AG04450 (cell line): ENCODE measurements at places on chromosomes 16 and 17. TPM values are rescaled to one million over a fixed set of nuclear protein-coding genes. Genes with fewer than 3 reads are reported as not detected.

PYDC1 gene
- polyA plus RNA-seq = not detected in 2 replicates

GRCh38 chr17:77695386-77695785 is 263.1 kb upstream of the TNRC6C start:
- no peak for DNase-seq

CACNA1H gene
- 1.5 and 2.1 TPM in 2 replicates for polyA plus RNA-seq

GRCh38 chr17:42720996-42721583 is 23.8 kb downstream of the EZH1 start:
- DNase-seq = peak; percentile 46

- no peak for DNase-seq
Measured at GRCh38 chr16:59259950-59260319, 525.8 kb upstream of the GOT2 start.

DNA sequence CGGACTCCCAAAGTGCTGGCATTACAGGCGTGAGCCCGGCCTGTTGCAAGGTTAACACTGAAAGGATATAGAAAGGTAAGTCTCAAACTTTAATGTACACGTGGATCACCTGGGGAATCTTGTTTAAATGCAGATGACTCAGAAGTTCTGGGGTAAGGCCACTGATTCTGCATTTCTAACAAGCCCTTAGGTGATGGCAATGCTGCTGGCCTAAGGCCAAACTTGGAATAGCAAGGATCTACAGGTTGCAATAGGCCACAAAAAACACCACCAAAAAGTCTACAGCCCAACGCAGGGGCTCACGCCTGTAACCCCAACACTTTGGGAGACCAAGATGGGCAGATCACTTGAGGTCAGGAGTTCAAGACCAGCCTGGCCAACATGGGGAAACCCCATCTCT is 4.2 kb downstream of the CMTM4 start:
- DNase-seq = no peak

- peak; percentile 56 for DNase-seq
Measured at GRCh38 chr16:72787514-72788268, 260.2 kb downstream of the ZFHX3 start.

DNA sequence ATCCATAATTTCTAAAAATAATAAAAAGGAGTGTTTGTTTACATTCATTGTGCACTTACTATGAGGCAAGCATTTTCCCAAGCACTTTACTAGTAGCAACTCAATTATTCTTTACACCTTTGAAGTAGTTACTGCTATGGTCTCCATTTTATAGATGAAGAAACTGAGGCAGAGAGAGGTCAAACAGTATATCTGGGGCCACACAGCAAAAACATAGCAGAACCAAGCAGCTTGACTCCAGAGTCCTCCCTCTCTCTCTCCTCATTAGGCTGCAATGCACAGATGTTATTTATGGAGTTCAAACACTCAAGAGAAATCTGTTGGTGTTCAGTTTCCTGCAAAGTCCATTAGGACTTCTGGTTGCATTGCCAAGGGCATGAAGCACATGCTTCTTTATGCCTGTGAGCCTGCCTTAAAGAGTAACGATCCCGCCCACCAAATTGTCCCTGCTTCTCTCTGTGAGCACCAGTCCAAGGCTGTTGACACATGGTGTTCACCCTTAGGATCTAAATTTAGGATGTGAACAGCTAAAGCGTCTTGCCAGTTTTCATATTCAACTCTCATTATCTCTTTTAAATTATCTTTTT is 44.0 kb downstream of the GPRC5B start:
- no peak for DNase-seq

DNA sequence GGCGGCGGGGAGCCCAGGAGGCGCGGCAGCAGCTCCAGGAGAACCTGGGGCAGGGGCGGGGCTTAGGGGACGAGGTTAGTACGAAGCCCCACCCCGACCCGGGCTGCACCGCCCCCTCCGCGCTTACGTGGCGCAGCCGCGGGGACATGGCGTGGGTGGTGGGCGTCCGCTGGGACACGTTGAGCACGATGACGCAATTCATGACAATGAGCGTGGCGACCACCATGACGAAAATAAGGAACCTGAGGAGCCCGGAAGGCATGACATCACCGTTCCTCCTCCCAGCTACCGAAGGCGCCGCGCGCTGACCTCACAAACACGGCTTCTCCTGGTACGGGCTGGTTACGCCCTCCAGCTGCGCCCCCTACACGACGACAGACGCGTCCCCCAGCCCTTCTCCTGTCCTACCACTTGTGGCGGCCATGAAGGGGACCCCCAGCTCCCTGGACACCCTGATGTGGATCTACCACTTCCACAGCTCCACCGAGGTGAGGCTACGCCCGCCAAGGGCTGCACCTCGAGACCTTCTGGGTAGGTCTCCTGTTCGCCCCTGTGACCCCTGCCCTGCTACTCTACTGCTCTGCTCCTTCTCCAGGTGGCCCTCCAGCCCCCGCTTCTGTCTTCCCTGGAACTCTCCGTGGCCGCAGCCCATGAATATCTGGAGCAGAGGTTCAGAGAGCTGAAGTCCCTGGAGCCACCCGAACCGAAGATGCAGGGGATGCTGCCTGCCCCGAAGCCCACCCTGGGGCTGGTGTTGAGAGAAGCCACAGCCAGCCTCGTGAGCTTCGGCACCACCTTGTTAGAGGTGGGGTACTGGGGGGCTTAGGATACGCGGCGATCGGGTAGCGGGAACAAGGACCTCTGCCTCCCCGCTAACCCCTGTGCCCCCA is at the start of gene C17orf107:
TSS of gene C17orf107 (plus strand) at position 196 of the 890 bp plus-strand sequence. CDS start at position 423, 227 bp downstream.
- DNase-seq = peak; percentile 20

HSD17B2 gene
- polyA plus RNA-seq = 14.0 and 14.1 TPM in 2 replicates

NUPR1 gene
- 90.8 and 108 TPM in 2 replicates for polyA plus RNA-seq

KIF2B gene
- not detected in 2 replicates for polyA plus RNA-seq

- peak; percentile 66 for DNase-seq
Measured at GRCh38 chr16:57535680-57536305, 578 bp downstream of the CCDC102A start.

ENKD1 gene
- 3.6 and 4.2 TPM in 2 replicates for polyA plus RNA-seq

OSBPL7 gene
- 5.3 and 6.2 TPM in 2 replicates for polyA plus RNA-seq

CAVIN1 gene
- 326 and 390 TPM in 2 replicates for polyA plus RNA-seq

GRCh38 chr17:73972056-73972455 is 231.4 kb upstream of the RPL38 start:
- DNase-seq = no peak

GRCh38 chr16:50069060-50069459 is 3.3 kb downstream of the HEATR3 start:
- DNase-seq = no peak

SDR42E2 gene
- not detected in 2 replicates for polyA plus RNA-seq

CDH16 gene
- polyA plus RNA-seq = not detected in 2 replicates

DNA sequence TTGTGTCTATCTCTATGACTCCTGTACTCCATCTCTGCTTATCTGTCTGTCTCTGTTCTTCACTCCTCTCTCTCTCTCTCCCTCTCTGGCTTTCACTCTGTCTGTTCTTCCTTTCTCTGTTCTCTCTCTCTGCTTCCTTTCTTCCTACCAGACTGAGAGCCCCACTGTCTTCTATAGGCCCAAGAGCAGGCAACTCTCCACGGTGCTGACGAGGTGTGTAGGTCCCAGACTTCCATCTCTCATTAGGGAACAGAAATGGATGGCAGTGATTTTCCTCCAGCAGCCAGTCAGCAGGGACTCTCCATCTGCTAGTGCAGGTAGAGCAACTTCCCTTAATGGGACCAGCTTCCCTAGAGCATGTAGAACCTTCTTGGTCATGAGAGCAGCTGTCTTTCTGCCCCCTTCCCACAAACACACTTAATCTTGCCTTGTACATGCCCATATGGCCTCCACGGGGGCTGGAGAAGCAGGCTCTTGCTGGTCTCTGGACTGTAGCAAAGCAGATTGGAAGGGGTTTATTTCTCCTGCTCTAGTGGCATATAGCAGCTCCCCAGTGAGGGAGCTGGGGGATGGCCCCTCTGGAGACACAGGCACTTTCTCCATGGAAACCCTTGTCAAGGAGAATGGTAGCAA is 47.8 kb upstream of the NLRP1 start:
- no peak for DNase-seq

DNA sequence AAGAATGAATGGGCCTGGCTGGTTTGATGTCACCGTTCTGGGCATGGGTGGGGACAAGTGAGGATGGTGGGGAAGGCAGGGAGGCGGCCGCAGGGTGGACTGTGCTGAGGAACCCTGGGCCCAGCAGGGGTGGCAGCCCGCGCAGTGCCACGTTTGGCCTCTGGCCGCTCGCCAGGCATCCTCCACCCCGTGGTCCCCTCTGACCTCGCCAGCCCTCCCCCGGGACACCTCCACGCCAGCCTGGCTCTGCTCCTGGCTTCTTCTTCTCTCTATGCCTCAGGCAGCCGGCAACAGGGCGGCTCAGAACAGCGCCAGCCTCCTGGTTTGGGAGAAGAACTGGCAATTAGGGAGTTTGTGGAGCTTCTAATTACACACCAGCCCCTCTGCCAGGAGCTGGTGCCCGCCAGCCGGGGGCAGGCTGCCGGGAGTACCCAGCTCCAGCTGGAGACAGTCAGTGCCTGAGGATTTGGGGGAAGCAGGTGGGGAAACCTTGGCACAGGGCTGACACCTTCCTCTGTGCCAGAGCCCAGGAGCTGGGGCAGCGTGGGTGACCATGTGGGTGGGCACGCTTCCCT is 6.5 kb upstream of the SERPINF1 start:
- DNase-seq = no peak

ARHGAP44 gene
- 0.83 and 1.3 TPM in 2 replicates for polyA plus RNA-seq

EPN2 gene
- 25.7 and 27.9 TPM in 2 replicates for polyA plus RNA-seq

DNA sequence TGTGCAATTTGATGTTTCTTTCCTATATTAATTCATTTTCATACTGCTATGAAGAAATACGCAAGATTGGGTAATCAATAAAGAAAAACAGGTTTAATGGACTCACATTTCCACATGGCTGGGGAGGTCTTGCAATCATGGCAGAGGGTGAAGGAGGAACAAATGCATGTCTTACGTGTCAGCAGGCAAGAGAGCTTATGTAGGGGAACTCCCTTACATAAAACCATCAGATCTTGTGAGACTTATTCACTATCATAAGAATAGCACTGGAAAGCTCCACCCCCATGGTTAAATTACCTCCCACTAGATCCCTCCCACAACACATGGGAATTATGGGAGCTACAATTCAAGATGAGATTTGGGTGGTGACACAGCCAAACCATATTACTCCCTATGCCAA is 418.9 kb upstream of the MAF start:
- no peak for DNase-seq

DNA sequence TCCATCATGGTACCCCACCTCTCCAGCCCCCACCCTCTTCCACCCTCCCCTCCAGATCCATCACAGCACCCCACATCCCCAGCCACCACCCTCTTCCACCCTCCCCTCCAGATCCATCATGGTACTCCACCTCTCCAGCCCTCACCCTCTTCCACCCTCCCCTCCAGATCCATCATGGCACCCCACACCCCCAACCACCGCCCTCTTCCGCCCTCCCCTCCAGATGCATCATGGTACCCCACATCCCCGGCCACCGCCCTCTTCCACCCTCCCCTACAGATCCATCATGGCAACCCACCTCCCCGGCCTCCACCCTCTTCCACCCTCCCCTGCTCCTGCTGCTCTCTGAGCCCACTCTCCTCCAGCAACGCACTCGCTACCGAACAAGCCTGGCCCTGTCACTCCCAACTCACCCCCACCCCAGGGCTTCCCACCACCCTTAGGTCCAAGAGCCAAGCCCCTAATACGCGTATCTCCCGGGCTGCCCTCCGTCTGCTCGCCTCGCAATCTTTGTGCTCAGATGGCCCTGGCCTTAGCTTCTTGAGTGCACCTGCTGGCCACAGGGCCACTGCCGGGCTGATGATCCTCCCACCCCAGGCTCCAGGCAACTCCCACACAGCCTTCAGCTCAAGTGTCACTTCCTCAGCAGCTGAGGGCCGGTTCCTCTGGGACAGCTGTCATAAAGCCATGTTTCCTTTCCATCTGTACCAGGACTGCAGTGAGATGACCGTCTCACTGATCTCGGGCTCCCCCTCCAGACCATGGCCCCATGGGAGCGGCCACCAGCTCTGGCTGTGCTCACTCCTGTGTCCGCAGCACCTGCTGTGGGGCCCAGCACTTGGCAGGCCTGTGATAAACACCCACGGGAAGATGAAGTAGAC is 25.5 kb downstream of the KDM8 start:
- DNase-seq = no peak

SULT1A2 gene
- 0.11 and 0.12 TPM in 2 replicates for polyA plus RNA-seq

FOXF1 gene
- 61.0 and 65.1 TPM in 2 replicates for polyA plus RNA-seq

DNA sequence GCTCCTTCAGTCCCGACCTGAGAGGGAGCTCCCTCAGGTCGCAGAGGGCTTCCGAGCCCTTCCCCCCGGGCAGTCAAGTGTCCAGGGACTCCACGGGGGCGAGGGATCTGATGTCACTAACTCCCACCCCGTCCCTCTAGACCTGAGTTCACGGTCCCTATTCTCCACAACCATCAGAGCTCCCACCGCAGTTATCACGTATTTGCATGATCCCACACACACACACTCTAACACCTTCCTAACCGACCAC is 3.7 kb upstream of the PER1 start:
- no peak for DNase-seq

DNA sequence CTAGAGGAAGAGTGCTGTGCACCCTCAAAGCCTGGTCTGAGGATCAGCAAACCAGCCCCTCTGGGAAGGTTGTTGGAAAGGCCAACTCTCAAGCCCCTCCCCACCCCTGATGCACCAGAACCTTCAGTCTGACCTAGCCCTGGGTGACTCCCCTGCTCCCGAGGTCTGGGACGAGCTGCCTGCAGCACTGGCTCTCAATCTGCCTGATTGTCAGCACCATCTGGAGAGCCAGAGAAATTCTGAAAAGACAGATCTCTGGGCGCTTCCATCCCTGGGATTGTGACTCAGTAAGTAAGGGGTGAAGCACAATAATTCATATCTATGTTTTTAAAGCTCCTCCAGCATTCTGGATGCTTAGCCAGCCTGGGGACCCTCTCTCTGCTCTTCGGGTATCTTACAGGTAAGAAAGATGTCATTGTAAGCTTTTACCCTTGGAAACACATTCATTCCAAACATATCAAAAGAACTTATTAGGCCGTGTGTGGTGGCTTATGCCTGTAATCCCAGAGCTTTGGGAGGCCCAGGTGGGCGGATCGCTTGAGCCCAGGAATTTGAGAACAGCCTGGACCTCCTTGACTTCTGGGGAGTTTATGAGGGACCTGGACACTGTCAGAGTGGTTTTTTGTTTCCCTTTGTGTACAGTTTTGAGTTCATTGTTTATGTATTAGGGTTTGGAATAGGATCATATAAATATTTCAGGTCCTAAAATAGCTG is 147.5 kb downstream of the KCNJ12 start:
- no peak for DNase-seq

DNA sequence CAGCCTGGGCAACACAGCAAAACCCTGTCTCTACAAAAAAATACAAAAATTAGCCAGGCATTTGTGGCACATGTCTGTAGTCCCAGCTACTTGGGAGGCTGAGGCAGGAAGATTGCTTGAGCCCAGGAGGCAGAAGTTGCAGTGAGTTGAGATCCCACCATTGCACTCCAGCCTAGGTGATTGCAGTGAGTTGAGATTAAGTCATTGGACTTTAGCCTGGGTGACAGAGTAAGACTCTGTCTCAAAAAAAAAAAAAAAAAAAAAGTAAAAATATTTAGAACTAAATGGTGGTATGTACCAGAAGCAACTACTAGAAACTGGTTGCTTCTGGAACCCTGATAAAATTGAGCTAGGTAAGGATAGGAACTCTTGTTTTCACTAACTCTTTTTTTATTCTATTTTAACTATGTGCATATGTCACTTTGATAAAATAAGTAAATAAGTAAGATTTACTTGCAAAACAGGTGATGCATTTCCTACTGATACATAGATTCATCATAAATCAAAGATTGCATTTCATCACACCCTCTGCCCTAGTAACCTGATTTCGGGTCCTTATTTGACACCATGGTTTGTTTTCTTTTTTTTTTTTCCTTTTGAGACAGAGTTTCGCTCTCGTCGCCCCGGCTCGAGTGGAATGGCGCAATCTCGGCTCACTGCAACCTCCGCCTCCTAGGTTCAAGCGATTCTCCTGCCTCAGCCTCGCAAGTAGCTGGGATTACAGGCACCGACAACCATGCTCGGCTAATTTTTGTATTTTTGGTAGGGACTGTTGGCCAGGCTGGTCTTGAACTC is 66.0 kb downstream of the USP32 start:
- DNase-seq = no peak
